HFFc6 (cell line): ENCODE measurements at places on chromosomes 3 and 15.

GRCh38 chr3:48217449-48217848 is 5.8 kb upstream of the CAMP start:
- no peaks in the 10 kb centered on the region for H3K36me3 ChIP-seq
- peaks cover 41% of the 10 kb centered on the region for H3K27me3 ChIP-seq
- no peak for DNase-seq
- no peak overlapping the region for H3K4me3 ChIP-seq

- H3K4me3 ChIP-seq = peak overlapping the region; percentile 97
- H3K36me3 ChIP-seq = peaks cover 21% of the 10 kb centered on the region
- H3K27me3 ChIP-seq = peaks cover 5% of the 10 kb centered on the region; the same call in 1 of the 2 replicates
- peak; percentile 91 for DNase-seq
- peak overlapping the region; percentile 100 for H3K27ac ChIP-seq
Measured at GRCh38 chr3:187739561-187740332, 5.5 kb downstream of the BCL6 start.

DNA sequence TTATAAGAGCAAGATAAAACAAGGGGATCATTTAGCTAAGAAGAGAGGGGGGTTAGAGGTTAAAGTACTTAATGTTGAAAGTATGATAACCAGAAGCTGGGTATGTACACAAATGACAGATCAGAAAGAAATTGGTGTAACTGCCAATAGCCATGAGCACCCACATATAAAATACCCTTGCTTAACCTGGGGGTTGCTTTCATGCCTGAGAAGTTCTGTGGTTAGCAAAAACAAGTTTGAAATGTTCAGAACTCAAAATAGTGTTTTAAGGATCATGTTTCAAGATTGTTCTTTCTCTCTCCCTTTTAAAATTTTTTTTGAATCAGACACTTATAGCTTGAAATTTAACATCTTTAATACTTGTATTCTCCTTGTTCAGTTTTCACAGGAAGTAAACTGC is 321.4 kb upstream of the GBE1 start:
- H3K4me1 ChIP-seq = peaks cover 31% of the 10 kb centered on the region; the same call in 1 of the 2 replicates
- H3K27me3 ChIP-seq = no peaks in the 10 kb centered on the region
- DNase-seq = no peak
- no peak overlapping the region for H3K27ac ChIP-seq
- H3K36me3 ChIP-seq = no peaks in the 10 kb centered on the region

DNA sequence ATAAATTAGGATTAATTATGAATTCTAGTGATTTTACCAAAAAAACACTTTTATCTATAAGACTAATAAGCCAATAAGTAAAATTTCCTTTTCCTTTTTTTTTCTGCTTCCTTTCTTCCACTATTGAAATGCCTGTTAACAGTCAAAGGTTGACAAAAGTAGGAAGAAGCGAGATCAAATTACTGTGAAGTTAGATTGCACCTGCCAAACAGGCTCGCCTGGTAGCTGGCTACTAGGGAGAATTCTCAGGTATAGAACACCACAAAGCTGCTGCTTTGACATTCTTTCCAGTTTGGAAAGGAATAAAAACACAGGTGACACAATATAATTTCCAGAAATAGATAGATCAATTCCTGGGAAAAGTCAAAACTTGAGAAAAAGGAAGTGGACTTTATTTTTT is 749.0 kb downstream of the NSUN3 start:
- H3K27me3 ChIP-seq = no peaks in the 10 kb centered on the region
- H3K36me3 ChIP-seq = no peaks in the 10 kb centered on the region
- no peak overlapping the region for H3K27ac ChIP-seq
- no peak for DNase-seq
